ENCODE measurements at places on chromosomes 12 and 14.
A peak's percentile ranks its signal among the peaks of the same experiment; 100 is the strongest.

DNA sequence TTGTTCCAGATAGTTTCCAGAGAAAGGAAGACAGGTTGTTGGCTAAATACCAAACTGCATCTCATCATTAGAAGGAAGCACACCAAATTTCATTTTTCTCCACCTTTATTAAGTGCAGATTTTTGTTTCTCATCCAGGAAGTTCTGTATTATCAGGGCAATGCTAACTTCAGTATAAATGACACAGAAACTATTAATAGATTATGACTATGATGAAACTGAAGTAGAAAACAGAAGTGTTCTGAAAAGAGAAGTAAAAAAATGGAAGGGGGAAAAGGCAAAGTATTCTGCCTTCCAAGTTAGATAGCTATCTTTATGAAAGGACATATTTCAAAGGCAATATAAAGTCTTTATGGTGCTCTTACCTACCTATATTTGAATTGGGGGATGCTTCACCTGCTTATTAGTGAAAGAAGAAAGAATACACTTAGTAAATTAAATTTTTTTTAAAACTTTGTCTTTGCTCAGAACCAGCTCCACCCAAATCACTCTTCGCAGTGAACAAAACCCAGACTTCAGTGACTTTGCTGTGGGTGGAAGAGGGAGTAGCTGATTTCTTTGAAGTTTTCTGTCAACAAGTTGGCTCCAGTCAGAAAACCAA is 223.9 kb downstream of the PTPRO start:
- peak; percentile 34 for DNase-seq

DNA sequence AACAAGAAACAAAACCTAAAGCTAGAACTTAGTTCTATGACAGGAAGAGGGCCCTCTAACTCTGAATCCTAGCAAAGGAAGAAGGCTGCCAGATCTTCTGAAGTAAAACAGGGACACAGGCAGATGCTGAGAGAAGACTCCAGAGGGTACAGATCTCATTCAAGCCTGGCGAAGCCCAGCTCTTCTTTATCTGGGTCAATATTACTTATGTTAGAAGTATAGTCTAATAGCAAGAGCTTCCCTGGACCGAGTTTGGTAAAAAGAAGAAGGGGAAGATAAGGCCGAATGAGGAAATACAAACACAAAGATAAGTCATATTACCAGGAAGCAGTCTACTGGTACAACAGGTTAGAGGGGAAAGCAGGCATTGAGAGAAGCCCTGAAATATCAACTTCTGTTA is 79.9 kb upstream of the CCDC91 start:
- no peak for DNase-seq

- DNase-seq: no peak
Observed at GRCh38 chr12:117903110-117903840, 65.5 kb downstream of the KSR2 start.

GRCh38 chr12:3299929-3300832 is 190.8 kb upstream of the PRMT8 start:
- DNase-seq: peak; percentile 68

DNA sequence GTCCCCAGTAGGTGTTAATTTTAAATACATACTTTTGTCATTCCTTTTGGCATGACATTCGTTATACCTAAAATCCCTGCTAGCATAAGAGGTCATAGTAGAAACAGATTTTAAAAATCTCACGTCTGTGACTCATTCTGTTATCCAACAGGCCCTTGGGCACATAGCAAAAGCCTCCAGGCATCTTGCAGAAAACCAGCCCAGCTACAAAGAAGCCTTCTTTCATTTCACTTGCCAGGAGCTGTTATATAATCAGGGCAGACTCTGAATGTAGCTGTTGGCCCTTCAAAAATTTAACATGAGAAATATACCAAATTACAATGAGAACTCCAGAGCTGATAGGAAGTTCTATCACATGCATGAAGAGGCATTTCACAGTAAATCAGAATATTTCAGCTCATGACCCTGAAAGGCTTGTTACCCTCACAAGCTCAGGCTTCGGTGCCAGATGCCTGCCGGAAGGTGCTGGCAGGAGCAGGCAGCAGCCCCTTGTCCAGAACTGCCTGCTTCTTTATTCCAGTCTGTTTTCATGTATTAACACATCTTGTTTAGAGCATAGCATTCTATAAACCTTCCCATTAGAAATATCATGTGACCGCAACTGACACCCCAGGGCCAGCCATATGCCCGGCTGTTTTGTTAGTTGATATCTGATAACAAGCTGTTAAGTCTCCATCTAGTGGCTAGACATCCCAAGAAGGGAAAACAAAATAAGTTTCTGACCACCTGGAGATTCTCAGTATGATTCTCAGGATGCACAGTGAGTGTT is 17.8 kb downstream of the E2F7 start:
- no peak for DNase-seq

- no peak for DNase-seq
Observed at GRCh38 chr14:80017795-80018194, 193.5 kb downstream of the DIO2 start.

DNA sequence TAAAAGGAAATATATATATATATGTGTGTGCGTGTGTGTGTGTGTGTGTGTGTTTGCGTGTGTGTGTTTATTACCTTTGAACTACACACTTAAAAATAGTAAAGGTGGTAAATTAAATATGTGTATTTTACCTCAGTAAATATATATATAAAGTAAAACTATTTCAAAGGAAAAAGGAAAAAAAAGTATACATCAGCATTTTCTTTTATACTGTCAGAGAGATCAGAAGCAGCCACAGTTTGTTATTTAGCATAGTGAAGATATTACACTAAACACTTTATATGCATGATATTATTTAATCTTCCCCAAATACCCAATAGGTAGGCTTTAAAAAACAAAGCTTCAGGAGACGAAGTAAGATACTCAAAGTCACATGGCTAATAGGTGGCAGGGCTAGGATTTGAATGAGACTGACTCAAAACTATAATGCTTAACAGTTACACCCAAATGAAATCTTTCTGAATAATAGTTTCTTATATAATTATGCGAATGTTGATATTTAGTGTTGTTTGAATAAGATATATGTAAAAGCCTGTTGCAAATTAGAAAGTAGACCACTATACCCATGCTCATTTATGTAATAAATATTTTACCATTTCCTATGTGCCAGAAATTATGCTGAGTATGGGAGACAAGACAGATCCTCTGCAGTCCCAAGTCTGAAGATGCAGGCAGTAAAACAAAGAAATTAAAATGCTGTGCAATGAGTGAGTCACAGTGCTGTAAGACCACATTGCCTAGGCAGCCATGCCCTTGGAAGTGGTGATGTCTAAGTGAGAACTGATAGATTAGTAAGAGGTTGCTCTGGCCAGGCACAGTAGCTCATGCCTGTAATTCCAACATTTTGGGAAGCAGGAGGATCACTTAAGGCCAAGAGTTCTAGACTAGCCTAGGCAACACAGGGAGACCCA is 66.1 kb downstream of the PDZRN4 start:
- no peak for DNase-seq

DNA sequence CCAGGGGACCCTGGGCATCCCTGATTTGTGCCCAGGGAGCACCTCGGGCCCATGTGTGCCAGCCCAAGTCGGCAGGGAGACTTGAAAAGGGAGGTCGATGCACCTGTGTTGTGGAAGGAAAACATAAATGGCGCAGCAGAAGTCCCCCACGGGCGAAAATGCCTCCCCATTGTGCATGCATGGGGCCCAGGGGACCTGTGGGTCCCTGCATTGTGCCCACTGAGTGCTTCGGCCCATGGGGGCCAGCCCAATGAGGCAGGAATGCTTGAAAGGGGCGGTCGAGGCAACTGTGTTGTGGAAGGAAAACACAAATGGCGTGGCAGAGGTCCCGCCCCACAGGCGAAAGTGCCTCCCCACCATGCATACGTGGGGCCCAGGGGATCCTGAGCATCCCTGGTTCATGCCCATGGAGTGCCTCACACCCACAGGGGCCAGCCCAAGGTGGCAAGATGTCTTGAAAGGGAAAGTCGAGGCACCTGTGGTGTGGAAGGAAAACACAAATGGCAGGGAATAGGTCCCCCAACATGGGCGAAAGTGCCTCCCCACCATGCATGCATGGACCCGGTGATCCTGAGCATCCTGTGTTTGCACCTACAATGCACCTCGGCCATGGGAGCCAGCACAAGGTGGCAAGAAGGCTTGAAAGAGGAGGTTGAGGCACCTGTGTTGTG is 368.0 kb downstream of the ALG10 start:
- DNase-seq: no peak

All from T follicular helper cell (primary cell).